ENCODE measurements at places on chromosomes 7 and 10.

DNA sequence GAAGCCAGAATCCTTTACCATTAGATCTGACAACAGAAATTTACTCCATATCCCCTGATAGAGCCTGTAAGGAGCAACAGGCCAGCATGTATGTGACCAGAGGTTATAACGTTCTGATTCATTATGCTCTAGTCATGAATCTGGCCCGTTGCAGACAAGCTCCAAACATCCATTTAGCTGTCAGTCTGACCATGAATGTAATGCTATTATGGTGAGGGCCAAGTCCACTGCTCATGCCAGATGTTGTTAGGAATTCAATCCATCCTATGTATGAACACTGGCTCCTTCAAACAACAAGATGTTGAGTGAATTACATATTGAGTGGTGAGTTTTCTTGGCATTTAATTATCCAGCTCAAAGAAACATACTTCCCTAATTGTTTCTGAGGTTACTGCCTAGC is 610.1 kb upstream of the ANKRD30A start:
- DNase-seq = no peak

DNA sequence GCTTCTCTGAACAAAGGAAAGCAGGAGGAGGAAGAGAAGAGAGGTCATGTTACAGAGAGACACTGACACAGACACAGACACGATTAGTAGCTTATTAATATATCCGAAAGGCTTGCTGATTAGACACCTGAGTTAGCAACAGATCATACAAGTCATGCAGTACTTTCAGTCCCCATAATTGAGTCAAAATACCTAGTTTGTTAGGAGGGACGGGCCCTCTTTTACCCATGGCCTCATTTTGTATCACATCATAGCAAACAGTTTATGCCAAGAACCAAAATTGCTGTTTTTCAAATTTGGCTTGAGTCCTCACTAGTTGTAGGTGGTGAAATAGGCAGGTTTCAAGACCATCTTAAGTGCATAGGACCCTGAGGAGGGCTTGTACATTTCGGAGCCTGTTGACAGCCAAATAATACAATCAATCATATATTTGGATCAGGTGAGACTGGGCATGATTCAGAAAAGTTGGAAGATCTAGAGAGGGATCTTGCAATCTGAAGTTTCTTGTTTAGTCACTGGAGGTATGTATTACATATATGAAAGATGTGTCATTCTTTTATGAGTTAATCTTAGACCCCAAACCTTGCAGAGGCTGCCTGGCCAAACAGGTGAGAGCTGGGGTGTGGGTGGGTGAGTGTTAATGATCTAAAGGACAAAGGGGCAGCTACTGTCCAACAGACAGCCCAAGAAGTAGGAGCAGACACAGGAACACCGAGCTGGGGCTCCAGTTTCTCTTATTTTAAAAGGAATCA is 65.4 kb downstream of the PRPF18 start:
- no peak for DNase-seq

- DNase-seq = no peak
Observed at GRCh38 chr7:101941481-101942383, 124.3 kb downstream of the CUX1 start.

DNA sequence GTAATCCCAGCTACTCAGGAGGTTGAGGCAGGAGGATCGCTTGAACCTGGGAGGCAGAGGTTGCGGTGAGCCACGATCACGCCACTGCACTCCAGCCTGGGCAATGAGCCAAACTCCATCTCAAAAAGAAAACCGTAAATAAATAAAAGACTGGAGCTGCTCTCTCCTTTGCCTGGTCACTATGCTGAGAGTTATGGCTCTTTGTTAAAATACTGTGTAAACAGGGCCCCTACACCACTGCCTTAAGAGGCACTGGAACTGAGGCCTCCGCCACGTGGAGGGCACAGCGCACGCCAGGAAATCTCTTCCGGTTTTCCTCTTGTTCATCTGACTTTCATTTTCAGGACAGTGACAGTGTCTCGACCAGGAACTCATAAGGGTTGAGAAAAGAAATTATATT is 123.3 kb downstream of the PAXIP1 start:
- no peak for DNase-seq

DNA sequence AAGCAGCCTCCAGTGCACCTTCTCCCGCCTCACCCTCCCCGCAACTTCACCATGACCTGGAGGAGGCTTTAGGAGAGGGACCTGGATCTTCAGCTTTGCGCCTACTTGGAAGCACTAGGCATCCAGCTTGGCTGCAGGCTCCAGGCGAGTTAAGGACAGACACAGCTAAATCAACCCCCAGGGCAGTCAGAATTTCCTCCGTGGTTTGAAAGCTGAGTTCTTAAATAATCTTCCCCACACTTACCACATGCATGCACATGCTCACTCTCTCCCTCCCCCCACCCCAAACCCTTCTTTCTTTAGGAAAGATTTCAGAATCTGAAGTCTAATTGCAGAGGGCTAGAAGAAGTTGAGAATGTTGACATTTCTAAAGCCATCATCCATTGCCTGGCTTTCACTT is 36.7 kb upstream of the LRRC4 start:
- DNase-seq = peak; percentile 37

DNA sequence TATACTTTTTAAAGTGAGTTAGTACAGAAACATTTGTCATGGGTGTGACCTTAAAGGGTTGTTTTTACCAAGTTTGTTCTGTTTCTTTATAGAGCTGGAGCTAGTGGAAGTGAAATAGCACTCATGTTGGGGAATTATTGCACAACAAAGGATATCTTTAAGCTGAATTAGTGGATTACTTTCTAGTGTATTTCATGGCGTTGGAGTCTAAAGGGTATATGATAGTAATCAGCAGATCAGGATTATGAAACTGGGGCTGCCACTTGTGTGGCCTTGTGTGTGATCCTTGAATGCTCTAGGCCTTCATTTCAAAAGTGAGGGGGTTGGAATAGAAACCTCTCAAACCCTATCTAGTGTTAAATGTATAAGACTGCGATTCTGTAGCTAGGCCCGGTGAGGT is 123.6 kb downstream of the LYZL1 start:
- peak; percentile 38 for DNase-seq

GRCh38 chr10:117170244-117170643 is 27.0 kb upstream of the KCNK18 start:
- DNase-seq = no peak

DNA sequence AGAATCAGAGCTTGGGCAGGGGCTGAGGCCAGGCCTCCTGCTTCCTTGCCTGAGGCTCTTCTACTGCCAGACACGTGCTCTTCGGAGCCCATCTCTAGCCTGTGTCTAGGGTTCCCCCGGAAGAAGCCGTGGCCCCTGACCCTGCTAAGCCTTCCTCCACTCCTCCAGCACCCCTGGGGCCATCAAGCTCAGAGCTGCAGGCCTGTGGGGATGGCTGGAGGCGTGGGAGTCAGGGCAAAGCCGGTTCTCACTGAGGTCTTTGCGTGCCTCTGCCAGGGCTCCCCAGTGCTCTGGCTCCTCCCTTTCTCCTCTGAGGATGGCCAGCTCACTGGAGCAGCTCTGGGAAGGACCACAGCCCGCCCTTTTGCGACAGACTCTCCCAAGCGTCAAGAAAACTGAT is 34.4 kb downstream of the GHRHR start:
- DNase-seq = peak; percentile 97

GRCh38 chr7:2725178-2726105 is 37.4 kb downstream of the AMZ1 start:
- no peak for DNase-seq

- DNase-seq = no peak
Observed at GRCh38 chr10:994836-995558, 6.8 kb downstream of the GTPBP4 start.

DNA sequence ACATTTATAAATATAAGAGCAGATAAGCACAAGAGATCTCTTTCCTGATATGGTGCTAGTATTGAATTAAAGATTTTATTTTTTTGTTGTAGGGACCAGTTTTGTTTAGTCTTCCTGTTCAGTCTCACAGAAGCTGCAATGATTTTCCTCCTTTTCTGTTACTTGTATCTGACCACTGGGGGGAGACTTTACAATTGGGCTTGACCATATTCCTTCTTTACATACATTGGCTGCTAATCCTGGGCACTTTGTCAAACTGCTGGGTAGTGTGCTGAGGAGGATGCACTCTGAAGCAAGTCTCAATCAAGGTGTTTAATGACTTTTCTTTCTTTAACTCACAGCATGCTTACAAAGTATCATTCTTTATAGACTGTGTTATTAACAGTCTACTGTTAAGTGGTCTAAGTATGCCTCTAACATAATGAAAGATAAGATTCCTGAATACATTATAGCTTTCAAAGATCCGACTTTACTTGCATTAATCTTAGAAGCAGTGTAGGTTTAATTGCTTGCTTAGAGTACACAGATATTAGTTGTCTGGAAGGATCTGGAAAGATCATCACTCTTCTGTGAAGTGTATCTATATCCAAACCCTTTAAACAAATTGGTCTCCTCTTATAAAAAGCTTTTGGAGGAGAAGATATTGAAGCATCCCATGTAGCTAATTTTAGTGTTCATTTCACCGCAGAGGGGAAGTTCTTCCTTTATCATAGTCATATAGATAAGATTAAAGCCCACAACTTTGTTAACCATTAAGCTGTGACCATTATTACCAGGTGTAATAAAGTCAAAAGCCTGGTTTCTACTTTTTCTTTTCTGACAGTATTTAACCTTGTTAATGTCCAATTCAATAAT is 3.1 kb downstream of the PALS2 start:
- DNase-seq = peak; percentile 82

- no peak for DNase-seq
Observed at GRCh38 chr10:132009575-132009974, 27.9 kb upstream of the BNIP3 start.

- DNase-seq = no peak
Observed at GRCh38 chr10:6211341-6211670, 8.6 kb downstream of the PFKFB3 start.

GRCh38 chr10:62471711-62472110 is 97.5 kb downstream of the ZNF365 start:
- no peak for DNase-seq

Data from NB4 (cell line).